ENCODE measurements at places on chromosomes 16 and 17.

DNA sequence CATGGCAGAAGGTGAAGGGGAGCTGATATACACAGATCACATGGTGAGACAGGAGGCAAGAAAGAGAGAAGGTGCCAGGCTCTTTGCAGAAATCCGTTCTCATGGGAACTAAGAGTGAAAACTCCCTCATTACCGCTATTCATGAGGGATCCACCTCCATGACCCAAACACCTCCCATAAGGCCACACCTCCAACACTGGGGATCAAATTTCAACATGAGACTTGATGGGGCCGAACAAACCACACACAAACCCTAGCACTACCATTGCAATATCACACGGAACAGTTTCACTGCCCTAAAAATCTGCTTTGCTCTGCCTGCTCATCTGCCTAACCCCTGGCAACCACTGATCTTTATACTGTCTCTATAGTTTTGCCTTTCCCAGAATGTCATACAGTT lies 34.8 kb downstream of the C17orf67 start:
- no peak for DNase-seq

DNA sequence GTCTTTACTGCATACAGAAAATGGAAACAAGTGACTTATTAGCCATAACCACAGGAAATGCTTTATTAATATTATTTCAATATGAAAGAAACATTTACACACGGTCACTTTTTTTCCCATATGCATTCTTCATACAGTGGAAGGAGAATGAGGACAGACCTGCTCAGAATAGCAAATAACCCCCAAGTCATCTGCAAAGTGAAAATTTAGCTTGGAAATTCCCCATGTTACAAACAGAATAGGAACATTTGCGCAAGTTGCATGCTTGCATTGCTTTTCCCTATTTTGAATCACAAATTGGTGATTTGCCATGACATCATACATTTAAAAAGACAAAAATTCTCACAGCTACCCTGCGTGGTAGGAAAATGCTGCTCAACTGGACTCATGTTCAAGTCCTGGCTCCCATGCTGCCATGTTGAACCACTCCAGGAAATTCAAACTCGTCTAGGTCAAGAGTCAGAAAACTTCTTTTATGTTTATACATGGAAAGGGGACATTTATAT lies 102.0 kb downstream of the GP2 start:
- DNase-seq: no peak

DNA sequence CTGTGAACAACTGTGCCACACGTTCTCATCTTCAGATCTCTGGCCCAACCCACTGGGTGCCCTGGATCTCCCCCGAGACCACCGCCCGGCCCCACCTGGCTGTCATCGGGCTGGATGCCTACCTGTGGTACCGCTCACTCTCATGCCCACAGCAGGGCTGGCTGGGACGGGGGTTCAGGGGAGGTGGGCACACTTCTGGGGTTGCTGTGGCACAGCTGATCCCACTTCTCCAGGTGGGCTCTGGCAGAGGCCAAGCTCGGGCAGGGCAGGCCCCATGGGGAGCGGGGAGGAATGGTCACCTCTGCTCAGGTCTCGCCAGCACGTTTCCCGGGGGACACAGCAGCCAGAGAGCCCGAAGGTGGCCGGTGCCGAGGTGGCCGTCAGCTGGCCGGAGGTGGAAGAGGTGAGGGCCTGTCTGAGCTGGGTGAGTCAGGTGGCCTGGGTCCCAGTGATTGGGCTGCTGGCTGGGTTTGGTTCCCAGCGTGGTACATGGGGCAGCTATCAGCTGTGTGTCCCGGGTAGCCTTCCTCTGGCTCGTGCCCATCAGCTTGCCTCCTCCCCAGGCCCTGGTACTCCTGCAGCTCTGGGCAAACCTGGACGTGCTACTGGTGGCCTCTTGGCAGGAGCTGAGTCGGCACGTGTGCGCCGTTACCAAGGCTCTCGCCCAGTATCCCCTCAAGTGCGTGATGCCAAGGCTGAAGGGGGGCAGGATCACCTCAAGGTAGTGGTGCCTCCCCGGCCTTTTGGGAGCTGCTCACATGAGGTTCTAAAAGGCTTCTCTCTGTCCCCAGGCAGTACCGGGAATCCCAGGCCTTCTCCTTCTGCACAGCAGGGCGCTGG lies 2.3 kb upstream of the MRPS34 start:
- DNase-seq: no peak

GRCh38 chr17:2814481-2815341 lies 18.5 kb downstream of the RAP1GAP2 start:
- DNase-seq: no peak

- DNase-seq: no peak
These were observed 10.8 kb upstream of the RPRML start for GRCh38 chr17:46989637-46990431.

- DNase-seq: no peak
These were observed at the start of gene RHBDL3 for GRCh38 chr17:32265192-32265923. Gene RHBDL3, plus strand, starts transcription at chr17:32265832. Its CDS starts 358 bp downstream, at chr17:32266190.

GRCh38 chr17:77400445-77400870 lies 259.7 kb downstream of the SEC14L1 start:
- no peak for DNase-seq

DNA sequence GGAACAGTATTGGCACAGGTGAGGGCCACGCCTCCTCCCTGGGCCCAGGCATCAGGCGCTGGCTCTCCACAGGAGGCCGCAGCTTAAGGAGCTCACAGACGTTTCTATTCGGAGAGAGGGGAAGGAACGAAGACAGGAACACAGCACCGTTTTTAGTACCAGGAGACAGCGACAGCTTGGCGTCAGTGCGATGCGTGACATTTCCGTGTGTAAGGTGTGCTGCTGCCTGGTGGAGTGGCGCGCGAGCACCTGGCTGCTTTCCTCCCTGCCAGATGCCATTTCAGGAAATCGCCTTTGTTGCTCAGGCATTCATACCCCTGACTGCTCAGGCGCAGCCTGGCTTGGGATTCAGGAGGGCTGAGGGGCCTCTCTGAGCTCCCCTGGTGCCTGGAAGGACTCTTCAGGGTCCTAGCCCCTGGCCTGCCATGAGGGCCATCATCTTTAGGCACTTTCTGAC lies 367.5 kb downstream of the CPPED1 start:
- DNase-seq: no peak

- no peak for DNase-seq
These were observed 2.2 kb upstream of the ALDOA start for GRCh38 chr16:30063278-30063892.

DNA sequence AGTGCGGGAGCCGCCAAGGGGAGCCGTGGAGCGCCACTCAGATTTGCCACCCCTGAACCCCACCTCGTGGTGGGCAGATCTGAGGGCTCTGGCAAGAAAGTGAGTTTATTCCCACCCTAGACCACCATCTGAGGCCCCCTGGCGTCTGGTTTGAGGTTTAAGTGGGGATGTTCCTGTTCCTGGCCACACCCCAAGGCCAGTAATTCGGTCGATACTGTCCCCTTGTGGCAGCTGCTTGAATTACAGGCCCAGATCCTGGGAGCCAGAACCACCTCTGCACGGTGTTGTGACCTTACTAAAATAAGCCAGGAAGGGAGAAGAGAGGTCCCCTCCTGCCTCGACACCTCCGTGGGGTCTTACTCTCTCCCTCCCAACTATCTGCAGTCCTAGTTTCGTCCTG lies 3.3 kb upstream of the LAT start:
- no peak for DNase-seq

DNA sequence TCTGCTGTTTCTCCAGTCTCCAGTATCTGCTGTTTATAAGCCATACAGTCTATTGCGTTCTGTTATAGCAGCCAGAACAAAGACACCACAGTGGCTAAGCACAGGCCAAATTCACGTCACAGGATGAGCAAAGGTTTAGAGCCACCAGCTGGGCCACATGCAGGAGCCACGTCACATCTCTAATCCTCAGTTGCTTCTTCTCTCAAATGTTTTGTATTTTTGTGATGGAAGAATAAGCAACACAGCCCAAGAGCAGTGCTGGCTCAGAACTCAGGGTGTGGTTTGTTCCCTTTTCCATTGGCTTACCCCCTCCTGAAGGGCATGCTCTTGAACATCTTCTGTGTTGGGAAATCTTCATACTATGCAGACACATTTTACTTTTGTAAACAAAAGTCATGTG lies 309.4 kb upstream of the CDH5 start:
- DNase-seq: no peak

DNA sequence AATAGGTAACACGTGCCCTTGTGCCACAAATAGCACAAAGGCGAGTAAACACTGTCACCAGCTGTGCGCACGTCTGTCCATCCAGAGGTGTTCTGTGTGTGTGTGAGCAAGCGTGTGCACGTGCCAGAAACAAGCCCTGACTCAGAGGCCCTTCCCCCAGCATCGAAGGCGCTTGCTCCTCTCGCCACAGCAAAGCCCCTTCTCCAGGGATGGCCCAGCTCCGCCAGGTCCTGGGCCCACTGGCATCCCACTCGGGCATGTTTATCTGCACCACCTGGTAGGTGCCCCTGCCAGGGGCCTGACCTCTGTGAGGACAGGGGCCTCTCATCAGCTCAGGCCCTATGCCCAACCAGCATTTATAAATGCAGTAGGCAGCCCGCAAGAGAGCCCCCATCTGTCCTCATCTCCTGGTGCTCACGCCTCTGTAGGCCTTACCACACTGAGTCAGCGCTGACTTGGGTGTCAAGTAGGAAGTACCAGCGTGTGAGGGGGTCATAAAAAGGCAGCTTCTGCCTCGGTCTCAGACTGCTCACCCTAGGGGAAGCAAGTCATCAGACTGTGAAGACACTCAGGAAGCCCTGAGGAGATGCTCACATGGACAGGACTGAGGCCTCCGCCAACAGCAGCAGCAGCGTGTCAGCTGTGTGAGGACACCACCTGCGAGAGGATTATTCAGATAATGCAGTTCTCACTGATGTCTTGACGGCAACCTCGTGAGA lies 10.8 kb downstream of the TMEM235 start:
- DNase-seq: no peak

- no peak for DNase-seq
These were observed 961 bp downstream of the AMFR start for GRCh38 chr16:56424404-56424764.

DNA sequence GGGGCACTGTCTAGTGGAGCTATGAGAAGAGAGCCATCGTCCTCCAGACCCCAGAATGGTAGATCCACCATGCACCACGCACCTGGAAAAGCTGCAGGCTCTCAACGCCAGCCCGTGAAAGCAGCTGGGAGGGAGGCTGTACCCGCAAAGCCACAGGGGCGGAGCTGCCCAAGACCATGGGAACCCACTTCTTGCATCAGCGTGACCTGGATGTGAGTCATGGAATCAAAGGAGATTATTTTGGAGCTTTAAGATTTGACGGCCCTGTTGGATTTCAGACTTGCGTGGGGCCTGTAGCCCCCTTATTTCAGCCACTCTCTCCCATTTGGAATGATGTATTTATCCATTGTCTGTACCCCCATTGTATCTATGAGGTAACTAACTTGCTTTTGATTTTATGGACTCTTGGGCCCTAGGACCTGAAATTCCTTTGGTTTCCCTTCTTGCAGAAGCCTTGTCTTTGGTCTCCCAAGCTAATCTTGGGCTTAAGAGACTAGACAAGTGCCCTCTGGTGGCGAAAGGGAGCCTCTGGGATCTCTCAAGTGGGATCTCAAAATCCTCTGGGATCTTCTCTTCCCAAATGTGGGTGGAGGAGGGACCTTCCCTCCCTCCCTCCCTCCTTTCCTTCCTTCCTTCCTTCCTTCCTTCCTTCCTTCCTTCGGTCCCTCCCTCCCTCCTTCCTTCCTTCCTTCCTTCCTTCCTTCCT lies 58.2 kb upstream of the HAPSTR1 start:
- no peak for DNase-seq

DNA sequence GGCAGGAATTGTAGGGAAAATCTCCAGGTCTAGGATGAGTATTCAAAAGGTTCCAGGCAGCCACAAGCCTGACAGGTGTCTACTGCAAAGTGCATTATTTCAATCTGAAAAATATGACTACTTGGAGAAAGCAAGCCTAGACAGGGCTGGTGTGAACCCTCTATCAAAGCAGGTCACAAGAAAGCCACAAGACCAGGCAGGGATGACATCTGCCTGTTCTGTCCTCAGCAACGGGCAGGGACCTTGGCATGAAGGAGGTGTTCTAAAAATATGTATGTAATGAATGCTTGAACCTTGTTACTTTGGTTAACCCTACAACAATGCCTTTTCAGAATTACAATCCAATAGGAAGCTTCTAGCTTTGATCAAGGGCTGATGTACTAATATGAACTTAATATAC lies 1.2 kb upstream of the COX6A2 start:
- peak; percentile 15 for DNase-seq

DNA sequence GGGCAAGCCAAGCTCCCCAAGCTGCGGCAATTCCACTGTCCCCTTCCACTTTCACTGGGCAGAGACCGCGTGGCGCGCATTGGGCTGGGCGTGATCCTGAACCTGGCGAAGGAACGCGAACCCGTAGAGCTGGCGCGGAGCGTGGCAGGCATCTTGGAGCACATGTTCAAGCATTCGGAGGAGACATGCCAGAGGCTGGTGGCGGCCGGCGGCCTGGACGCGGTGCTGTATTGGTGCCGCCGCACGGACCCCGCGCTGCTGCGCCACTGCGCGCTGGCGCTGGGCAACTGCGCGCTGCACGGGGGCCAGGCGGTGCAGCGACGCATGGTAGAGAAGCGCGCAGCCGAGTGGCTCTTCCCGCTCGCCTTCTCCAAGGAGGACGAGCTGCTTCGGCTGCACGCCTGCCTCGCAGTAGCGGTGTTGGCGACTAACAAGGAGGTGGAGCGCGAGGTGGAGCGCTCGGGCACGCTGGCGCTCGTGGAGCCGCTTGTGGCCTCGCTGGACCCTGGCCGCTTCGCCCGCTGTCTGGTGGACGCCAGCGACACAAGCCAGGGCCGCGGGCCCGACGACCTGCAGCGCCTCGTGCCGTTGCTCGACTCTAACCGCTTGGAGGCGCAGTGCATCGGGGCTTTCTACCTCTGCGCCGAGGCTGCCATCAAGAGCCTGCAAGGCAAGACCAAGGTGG lies 9.8 kb downstream of the SARM1 start:
- no peak for DNase-seq

DNA sequence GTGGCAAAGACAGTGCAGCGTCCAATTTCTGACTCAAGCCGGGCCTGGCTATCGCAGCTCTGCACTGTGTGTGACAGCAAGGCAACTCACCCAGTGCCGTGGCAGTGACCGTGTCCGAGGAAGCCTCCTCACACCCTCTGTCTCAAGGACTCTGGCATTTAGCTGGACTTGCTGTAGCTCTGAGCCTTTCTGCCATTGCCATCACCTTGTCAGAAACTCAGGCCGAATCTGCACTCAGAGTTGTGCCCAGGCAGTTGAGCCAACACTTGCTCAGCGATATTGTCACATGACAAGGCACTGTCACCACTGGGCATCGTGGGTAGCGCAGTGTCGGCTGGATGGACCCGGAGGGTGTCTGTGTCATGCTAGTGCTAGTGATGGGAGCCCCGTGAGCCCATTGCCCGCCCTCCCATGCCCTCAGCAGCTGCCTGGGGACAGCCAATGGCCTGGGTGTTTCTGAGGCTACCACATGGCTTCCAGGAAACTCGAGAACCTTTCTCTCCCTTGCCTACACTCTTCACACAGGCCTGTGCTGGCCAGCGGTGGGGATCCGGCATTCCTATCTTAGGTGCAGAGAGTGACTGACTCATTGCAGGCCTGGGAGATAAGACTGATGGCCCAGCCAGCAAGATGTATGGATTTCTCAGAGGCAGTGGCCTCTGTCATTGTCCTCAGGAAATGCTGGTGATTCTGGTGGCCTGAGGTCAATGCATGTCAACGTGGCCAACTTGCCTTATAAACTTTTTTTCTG lies 22.1 kb upstream of the STH start:
- DNase-seq: no peak
